ENCODE measurements at places on chromosomes 4 and X.

DNA sequence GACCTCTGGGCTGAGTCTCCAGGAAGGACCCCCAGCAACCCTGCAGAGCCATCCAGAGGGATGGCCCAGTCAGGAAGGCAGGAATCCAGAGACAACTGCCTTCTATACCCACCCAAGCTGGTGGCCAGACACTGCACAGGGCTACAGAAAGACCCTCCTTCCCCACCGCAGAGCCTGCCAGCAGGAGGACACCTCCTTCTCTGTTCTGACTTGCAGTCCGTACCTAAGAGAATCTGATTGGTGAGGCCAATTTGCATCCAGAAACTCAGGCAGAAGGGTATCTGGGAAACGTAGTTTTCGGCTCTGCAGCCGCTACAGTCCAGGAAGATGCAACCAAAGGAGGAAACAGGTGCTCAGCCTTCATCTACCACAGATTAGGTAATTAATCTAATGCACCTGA is 155.4 kb upstream of the FRG1 start:
- no peak for DNase-seq

- DNase-seq, result no peak
These were observed 106.3 kb downstream of the USP46 start for GRCh38 chr4:52552778-52553177.

- peak; percentile 52 for DNase-seq
These were observed 137.8 kb downstream of the FBXW7 start for GRCh38 chr4:152398060-152398459.

GRCh38 chr4:36677112-36677511 is 395.7 kb downstream of the DTHD1 start:
- no peak for DNase-seq

DNA sequence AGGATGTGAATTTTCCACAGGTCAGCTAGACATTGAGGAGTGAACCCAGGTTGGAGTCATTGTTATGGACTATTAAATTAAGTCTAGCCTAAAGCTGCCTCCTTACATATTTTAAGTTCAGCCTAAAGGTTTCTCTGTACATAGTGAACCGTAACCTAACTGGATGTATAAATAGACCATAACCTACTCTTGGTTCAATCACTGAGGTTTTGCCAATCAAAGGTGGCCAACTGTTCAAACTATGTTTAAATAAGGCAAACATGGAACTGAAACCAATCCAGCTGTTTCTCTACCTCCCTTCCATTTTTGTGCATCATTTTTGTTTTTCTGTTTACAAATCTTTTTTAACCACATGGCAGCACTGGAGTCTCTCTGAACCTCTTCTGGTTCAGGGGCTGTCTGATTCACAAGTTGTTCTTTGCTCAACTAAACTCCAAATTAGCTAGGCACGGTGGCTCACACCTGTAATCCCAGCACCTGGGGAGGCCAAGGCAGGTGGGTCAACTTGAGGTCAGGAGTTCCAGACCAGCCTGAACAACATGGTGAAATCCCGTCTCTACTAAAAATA is 43.9 kb upstream of the SFRP2 start:
- DNase-seq, result no peak
